ENCODE measurements at places on chromosomes 3 and 15. TPM values are rescaled to one million over a fixed set of nuclear protein-coding genes. Genes with fewer than 3 reads are reported as not detected.

GOLGA6L10 gene
- 0.10 TPM for total RNA-seq

- peak; percentile 93 for DNase-seq
These were observed 185.5 kb upstream of the ANKRD28 start for GRCh38 chr3:15983232-15983631.

DNA sequence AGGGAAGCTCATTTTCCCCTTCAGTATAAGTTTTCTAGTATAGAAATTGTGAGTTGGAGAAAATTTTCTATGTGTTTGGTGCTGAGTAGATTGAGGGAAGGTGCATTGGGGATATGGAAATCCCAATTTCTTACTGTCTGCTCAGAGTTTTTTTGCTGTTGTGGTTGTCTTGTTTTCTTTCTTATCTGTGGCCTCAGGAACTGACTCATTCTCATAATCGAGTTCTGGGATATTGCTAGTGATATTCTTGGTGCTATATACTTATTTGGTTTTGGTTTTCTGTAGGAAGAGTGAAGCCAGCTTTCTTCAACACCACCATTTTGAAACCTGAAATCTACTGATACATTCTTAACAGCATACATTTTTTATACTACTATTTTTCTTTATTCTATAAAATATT, 869.2 kb downstream of the DIPK2A start:
- no peak for DNase-seq

GRCh38 chr15:29601811-29602210, 220.5 kb downstream of the TJP1 start:
- DNase-seq = peak; percentile 34

DNA sequence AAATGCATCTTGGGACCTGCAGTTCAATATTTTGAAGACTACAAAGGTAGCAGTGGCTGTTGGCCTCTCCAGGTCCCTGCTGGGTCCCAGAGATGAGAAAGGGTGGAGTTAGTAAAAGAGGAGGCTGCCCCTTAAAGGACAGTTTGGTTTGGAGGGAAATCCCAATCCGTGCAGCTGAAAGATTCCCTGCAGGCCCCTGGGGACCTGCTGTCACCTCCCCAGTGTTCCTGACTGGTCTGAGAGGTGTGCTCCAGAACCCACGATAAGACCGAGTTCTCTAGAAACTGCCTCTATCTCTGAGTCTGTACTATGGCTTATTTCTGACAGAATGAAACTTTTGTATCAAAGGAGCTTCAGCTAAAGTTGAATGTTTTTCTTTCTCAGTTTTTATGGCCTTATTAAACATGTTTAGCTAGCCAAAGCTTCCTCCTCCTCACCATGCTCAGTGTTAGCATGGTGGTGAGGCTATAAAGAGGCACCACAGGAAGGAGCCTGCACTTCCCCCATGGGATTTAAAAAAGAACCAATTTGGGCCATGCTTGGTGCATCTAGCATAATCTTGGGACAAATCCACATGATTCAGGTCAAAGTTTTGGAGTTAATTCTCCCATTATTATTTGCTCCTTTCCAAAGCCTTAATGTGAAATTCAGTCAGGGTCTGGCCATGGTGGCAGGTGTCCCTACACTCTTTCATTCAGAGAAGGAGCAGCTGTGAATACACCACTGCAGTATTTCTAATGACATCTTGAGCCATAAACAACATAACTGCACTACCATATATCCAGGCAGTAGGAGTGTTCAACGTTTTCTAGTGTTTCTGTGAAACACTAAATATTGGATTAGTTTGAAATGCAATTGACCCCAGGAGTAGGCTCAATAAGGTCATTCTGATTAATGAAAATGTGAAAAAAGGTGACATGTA, 74.4 kb downstream of the ATP1B3 start:
- no peak for DNase-seq

DNA sequence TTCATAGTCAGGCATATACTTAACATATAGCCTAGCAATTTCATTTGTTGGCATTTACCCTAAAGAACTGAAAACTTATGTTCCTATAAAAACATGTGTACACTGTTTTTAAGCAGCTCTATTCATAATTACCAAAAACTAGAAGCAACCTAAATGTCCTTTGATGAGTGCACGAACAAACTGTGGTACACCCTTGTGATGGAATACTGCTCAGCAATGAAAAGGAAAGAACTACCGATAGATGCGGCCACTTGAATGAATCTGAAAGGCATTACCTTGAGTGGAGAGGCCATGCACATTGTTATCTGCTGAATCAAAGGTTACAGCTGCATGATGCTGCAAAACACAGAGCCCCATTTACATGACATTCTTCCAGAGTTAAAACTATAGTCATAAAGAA, 44.7 kb downstream of the CFAP92 start:
- DNase-seq = no peak

DNA sequence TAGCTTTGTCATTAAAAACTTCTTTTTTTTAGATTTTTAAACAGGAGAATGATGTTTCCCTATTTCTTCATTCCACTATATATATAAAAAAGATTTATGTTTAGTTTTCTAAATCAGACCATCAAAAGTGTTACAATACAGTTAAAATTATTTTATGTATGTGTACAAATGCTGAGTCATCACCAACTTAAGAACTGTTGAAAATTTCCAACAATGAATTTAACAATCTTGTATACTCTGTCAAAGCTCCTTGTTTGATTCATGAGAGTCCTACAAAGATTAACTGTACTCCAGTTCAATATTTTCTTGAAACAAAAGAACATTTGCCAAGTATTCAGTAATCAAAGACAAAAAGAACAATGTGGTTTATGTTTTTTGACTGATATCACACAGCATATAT, 82.0 kb downstream of the POLQ start:
- DNase-seq = no peak

TLR9 gene
- total RNA-seq = not detected

DNA sequence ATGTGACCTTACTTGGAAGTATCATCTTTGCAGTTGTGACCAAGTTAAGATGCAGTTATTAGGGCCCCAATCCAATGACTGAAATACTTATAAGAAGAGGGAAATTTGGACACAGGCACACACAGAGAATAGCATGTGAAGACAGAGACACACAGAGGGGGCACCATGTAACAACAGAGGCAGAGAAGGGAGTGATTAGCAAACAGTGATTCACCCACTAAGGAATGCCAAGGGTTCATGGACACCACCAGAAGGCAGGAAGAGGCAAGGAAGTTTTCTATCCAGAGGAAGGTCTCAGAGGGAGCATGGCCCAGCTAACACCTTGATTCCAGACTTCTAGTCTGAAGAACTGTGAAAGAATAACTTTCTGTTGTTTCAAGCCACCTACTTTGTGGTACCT, 25.0 kb downstream of the SIDT1 start:
- peak; percentile 70 for DNase-seq

DNA sequence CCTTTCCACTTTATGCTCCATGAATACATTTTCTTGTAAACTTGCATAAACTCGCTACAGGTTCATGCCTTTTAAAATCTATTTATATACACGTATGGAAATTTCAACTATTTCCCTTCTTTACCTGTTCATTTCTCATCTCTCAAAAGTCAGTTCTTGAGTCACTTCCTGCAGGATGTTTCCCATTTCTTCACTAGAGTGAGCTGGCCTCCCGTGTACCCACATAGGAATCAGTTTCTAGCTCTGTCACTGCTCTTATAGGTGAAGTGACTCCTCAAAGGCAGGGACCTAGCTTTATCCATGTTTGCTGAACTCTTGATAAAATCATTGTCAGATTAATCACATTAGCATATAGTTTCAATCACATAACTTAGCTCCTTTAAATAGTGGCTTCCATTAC, 259.7 kb downstream of the EPHA3 start:
- DNase-seq = no peak

- DNase-seq = no peak
These were observed 62.4 kb upstream of the POLG start for GRCh38 chr15:89396723-89397652.

DNA sequence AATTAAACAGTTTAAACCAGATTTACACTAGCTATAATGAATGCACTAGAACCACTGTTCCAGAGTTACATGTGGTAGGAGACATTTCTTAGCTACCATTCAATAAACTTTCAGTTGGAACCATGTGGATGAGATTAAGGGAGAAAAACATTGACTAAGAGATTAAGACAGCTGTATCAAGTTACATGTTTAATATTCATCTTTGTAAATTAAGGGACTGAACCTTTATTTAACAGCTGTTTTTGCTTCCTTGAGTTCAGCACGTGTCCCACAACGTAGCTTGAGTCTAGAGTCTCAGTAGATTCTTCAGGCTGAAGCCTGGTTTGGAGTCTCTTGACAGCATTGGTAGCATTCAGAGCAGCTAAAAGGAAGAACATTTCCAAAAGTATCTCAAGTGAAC, 27.2 kb upstream of the CFAP44 start:
- no peak for DNase-seq

DNA sequence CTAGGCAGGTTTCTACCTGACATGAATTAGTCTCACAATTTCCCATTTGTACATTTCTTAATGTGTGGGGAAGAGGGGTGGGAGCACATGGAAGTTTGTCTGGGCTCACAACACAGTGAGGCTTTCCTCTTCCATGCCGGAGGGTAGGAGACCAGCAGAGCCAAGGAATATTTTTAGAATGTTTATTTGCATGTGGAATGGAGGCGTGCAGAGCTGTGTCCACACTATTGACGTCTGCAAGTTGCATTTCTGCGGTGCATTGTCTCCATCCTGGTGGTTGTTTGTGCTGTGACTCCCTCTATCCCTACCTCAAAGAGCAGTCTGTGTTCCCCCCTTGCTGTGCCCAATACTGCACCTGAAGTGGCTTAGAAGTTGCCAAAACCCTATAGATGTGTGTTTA, 103.1 kb upstream of the LRTM1 start:
- DNase-seq = peak; percentile 84
